BJ (cell line): ENCODE measurements at places on chromosomes 7 and 10. TPM values are rescaled to one million over a fixed set of nuclear protein-coding genes. Genes with fewer than 3 reads are reported as not detected.

GRCh38 chr7:105141068-105141467 lies 127.1 kb downstream of the KMT2E start:
- DNase-seq = no peak

DNA sequence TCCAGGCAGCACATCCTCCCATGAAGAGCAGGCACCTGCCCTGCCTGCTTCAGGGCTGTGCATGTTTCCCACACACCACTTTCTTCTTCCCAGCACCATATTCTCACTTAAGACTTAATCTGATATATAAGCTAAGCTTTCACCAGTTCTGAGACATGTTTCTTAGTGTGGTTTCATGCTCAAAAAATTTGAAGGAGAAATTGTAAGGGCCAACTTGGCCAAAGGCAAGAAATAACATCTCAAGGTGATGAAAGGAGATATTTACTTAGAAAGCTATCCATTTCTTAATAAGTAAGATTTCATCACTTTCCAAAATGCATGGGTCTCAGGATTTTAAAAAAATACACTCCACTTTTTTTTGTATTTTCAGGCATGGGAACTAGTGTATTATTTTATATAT lies 468.1 kb upstream of the AKR1E2 start:
- DNase-seq = no peak

DNA sequence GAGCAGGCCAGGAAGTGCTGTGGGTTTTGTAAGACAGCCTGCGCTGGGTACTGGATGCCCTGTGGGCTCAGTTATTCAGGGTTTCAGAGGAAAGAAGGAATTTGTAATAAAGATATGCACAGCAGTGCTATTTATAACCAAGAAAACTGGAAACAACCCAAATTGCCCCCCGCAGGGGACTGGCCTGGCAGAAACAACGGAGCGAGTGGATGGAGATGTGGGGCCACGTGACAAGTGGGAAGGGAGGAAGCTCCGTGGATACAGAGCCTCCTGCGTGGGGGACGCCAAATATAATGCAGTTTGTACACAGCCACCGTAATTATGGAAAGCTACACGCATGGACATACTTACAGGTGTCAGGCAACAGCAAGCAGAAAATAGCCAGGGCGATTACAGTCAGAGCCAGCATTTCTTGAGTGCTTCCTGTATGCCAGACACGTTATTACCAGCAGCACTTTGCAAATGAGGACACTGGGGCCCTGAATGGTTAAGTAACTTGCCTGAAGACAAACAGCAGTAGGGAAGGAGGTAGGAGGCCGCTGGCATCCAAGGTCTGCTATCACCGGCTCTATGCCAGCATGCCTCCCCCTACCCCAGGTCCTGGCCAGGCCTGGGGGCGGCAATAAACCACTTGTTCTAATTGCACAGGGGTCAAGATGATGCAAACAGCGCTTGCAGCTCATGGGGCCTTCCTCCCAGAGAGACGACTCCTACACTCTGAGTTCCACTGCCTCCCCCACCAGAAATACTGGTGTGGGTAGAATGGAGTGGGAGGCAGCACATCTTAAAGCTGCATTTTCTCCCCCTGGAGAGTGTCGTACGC lies 8.7 kb upstream of the CAMK2B start:
- no peak for DNase-seq

DNA sequence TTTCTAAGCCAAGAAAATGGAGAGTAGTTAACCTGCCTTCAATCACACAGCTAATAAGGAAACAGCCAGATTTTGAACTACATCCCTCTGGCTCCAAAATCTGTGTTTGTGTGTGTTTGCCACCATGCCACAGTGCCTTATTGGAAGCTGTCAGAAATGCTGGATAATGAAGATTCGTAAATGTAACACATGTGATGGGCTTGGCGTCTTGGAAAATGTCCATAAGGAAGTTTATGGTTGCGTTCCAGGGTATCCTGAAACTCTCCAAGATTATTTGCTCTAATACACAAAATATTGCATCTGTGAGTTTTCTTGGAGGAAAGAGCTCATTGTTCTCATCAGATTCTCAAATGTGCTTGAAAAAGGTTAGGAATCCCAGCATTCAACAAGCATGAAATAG lies 22.7 kb downstream of the MYOF start:
- DNase-seq = no peak

GRCh38 chr10:12235796-12236195 lies 39.8 kb downstream of the CDC123 start:
- DNase-seq = no peak

- DNase-seq = no peak
Observed at GRCh38 chr7:140676306-140676705, 3.6 kb downstream of the ADCK2 start.

The MMP21 gene
- not detected in 2 replicates for polyA plus RNA-seq

The PTN gene
- polyA plus RNA-seq = 29.1 and 33.5 TPM in 2 replicates

The GDF2 gene
- polyA plus RNA-seq = not detected in 2 replicates

The SPDYE2 gene
- not detected in 2 replicates for polyA plus RNA-seq

The MSS51 gene
- 0.93 and 1.3 TPM in 2 replicates for polyA plus RNA-seq

The CUZD1 gene
- polyA plus RNA-seq = 0.64 and 0.85 TPM in 2 replicates

The TRIM50 gene
- not detected in 2 replicates for polyA plus RNA-seq
